Retinal pigment epithelial cell (primary cell): ENCODE measurements at places on chromosomes 3 and 15.

GRCh38 chr3:172143739-172144497, 104.5 kb downstream of the FNDC3B start:
- no peak for DNase-seq

DNA sequence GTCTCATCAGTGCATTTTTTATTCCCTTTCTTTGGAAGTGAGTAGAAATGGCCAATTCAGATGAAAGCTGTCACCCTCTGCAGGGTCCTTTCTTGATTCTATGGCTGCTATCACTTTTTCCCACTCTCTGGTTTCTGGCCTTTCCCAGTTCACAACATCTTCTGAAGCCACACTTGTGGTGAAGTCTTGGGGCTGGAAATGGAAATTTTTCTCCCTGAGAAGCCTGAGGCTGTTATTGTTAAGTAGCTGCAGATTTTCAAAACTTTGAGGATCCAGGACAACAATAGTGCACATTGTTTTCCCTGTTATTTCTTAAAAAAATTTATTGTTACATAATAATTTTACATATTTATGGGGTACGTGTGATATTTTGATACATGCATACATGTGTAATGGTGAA, 250.3 kb upstream of the RASGRP1 start:
- no peak for DNase-seq

GRCh38 chr3:13544293-13544831, 4.6 kb upstream of the FBLN2 start:
- peak; percentile 36 for DNase-seq

DNA sequence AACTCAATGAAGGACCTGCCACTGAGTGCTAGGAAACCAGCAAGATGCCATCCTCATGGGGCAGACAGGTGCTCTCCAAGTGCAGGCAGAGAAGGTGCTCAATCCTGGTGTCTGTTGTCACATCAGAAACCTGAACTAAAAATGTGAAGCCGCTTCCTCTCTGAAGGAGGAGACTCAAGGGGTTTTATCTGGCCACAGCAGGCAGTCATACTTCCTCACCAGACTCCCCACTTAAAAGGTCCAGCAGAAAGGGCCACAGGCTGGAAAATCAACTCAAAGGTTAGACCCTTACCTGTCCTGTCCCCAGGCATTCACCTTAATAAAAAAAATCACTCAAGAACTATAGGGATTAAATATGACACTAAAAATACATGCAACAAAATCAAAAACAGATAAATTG, 4.8 kb downstream of the CCDC12 start:
- DNase-seq: no peak

GRCh38 chr3:118955914-118956556, 78.6 kb downstream of the IGSF11 start:
- DNase-seq: no peak

GRCh38 chr3:40379674-40380306, 7.2 kb upstream of the ENTPD3 start:
- no peak for DNase-seq

DNA sequence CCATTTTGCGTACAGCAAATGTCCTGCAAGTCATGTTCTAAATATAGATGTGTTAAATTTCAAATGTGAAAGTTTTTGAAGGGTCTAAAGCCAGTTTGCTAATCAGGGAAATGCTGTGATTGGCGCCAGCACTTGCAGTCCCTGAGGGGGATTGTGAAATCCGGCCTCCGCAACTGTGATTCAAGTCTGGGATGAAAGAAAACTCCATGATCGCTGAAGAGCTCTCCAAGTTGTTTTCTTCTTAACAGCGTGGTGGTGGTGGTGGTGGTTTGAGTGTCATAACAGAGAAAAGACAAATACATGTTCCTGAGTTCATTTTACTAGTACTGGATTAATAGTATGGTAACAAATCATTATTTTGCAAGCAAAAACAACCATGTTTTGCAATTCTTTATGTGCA, 51.8 kb downstream of the MITF start:
- DNase-seq: peak; percentile 72

DNA sequence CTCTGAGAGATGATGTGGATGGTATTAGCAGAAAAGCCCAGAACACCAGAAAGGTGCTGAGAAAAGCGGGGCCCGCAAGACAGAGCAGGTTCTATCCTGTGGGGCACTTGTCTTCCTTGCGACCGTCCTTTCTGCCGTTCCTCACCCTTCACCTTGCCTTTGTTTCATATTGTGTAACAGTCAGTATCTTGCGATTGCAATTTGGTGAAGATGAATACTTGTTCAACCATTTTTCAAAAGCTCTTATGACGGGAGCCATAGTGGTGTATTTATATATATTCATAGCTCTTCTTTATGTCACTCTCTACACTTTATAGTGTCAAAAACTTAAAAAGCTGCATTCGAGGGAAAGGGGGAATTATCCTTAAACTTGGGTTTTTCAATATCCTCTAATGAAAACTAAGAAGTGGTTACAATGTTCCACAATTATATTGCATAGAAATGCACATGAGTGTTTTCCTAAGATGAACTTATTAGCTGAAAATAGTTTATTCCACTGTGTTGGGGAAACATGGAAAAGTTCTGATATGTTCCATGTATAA, 797 bp downstream of the MAP3K13 start:
- no peak for DNase-seq
